LoVo (cell line): ENCODE measurements at places on chromosomes 6 and 20.

GRCh38 chr6:36712816-36713215, 15.2 kb downstream of the RAB44 start:
- DNase-seq, result no peak

DNA sequence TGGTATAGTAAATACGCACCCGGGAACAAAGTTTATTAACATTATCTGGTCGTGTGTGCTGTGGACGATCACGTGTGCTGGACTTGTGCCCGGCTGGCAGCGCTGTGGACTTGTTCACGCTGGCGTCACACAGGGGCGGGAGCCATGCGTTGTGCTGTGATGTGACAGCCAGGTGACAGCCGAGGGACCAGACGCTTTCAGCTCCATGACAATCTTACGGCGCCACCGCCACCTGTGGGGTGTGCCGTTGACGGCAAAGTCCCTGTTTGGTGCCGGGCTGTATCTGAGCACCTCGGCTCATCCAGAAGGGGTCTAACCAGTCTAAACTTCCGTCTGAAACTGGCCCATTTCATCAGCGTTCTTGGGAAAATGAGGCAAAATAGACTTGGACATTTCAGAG, 25.2 kb downstream of the DLL1 start:
- DNase-seq, result no peak

- DNase-seq, result no peak
Observed at GRCh38 chr6:36598326-36598725, 4.2 kb downstream of the SRSF3 start.

- no peak for DNase-seq
Observed at GRCh38 chr6:14121936-14122344, 4.4 kb downstream of the CD83 start.

- DNase-seq, result no peak
Observed at GRCh38 chr6:85866758-85867401, 224.2 kb upstream of the SYNCRIP start.

DNA sequence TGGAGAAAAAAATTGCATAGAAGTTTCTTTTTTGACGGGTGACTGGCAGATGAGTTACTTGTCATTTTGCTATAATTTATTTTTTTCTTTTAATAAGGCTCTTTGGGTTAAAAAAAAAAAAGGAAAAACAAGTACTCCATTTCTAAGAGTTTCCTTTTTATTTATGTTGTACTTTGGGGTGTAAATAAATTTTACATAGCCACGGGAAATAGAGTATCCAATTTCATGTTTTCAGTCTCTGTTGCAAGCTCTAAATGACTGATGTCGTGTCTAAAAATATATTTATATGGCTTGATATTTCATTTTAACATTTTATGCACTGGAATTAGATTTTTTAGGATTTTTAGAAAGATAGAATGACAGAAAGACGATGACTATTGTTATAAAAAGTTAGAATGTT, 3.4 kb downstream of the EYA4 start:
- no peak for DNase-seq

DNA sequence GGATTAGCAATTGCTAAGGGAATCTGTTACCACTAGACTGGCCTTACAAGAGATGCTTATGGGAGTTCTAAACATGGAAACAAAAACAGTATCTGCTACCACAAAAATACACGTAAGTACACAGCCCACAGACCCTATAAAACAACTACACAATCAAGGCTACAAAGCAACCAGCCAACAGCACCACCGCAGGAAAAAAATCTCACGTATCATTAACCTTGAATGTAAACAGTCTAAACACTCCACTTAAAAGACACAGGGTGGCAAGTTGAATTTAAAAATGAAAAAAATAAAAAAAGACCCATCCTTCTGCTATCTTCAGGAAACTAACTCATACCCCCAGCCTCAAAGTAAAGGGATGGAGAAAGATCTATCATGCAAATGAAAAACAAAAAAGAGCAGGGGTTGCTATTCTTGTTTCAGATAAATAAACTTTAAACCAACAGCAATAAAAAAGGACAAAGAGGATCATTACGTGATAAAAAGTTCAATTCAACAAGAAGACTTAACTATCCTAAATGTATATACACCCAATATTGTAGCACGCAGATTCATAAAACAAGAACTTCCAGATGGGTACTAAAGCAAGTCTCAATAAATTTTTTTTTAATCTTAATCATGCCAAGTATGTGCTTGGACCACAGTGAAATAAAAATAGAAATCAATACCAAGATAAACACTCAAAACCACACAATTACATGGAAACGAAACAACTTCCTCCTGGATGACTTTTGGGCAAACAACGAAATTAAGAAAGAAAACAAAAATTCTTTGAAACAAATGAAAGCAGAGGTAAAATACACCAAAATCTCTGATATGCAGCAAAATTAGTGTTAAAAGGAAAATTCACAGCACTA, 52.3 kb downstream of the RNGTT start:
- no peak for DNase-seq

DNA sequence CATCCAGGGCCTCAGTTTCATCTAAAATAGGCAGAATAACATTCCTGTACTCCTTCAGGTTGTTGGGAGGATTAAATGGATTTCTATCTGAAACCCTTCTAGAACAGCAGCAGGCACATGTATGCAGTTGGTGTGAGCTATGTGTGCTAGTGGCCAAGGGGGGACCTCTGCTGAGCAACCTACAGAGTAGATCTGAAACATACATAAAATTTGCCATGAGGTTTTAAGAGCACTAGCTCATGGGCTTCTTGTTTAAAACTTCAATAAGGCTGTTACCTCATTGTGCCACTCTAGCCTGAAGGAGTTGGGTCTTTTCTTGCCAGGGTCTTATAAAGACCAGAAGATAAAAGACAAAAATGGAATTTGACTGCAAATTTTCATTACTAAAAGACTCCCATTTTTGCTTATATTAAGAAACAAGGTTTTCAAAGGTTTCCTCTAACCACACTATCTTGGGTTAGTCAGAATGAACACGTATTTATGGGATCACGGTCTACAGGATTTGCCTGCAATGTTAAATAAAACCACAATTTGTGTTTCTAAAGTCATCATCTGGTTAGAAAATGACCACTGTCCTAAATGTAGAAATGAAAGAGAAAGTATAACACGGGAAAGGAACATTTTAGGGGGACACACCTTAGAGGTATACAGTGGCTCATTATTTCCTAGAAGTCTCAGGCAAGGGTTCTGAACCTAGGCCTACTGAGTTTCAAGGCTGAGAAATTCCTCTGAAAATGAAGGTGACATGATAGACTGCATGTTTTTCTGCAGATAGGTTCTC, 144.9 kb upstream of the OLIG3 start:
- no peak for DNase-seq

GRCh38 chr6:141809901-141810300, 322.8 kb upstream of the GJE1 start:
- no peak for DNase-seq

DNA sequence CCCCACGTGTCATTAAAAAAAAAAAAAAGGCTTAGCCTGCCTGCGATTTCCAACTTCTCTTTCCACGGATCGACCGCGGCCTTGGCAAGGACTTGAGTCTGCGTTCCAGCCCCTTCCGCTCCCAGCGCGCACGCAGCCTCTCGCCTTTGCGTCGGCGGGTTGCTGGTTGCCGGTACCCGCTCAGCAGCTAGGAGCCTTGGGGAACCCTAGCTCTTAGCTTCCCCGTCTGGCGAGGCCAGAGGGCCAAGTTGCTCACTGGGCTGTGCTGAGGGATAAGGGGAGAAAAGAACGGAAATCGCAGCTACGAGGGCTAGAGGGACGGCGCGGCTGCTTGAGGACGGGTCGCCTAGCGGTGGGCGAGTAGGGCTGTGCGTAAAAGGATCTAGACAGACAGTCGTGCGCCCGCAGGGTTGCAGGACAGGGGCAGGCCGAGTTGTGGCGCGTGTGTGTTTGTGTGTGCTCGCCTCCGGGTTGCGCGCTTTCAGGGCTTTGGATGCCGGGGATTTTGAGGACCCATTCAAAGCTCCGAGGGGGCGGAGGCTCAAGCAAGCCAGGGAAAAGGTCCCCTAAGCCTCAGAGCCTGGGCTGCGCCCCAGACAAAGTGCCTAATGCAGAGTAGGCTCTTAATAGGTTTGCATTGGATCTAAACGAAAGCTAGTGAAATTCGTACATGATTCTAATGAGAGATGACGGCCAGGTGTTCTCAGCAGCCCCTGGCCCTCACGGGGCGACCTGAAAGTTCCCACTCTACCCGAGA, 40.5 kb upstream of the OSTM1 start:
- no peak for DNase-seq

- DNase-seq, result no peak
Observed at GRCh38 chr20:43947316-43947710, 32.7 kb downstream of the TOX2 start.

GRCh38 chr6:144066741-144067484, 28.5 kb downstream of the SF3B5 start:
- DNase-seq, result no peak

GRCh38 chr6:33799454-33800113, 4.2 kb downstream of the MLN start:
- no peak for DNase-seq

- DNase-seq, result no peak
Observed at GRCh38 chr20:40938020-40938419, 90.6 kb upstream of the TOP1 start.

DNA sequence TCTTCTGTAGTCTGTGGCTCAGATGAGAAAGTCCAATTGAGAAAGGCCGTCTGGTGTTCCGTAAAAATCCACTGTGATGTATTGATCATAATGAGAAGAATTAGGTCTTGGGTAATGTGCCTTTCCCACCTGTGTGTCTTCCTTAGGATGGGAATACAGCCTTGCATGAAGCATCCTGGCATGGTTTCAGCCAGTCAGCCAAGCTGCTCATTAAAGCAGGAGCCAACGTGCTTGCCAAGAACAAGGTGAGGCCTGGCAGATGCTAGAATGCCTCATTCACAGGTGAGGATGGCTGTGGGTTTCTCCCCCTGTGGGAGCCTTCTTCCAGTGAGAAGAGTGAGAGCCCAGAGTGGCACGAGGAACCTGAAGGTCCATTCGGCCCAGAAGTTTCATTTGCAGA, 32.7 kb downstream of the LYRM2 start:
- DNase-seq, result no peak

- DNase-seq, result no peak
Observed at GRCh38 chr20:10711903-10712451, 38.2 kb upstream of the JAG1 start.
